ENCODE measurements at places on chromosomes 4 and X.

GRCh38 chr4:153988492-153989363, 199.8 kb upstream of the SFRP2 start:
- no peak for DNase-seq

- DNase-seq = no peak
Observed at GRCh38 chr4:66633477-66633876, 911.8 kb downstream of the CENPC start.

GRCh38 chr4:20323991-20324390, 72.3 kb downstream of the SLIT2 start:
- DNase-seq = no peak

DNA sequence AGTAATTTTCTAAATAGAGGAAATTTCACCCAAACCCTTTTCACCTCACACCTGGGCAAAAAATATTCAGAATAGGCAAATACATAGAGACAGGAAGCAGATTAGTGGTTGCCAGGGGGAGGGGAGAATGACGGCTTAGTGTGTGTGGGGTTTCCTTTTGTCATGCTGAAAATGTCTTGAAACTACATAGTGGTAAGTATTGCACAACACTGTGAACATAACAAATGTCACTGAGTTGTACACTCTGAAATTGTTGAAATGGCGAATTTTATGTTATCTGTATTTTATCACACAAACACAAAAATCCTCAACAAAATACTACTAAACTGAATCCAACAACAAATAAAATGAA, 60.7 kb upstream of the PLAC1 start:
- no peak for DNase-seq
